ENCODE measurements at places on chromosomes 13 and 19.

GRCh38 chr19:13396250-13397080, 109.8 kb downstream of the CACNA1A start:
- DNase-seq, result no peak

- no peak for DNase-seq
Measured at GRCh38 chr13:92745258-92745657, 481.3 kb upstream of the GPC6 start.

GRCh38 chr19:52248241-52248640, 21.1 kb upstream of the ZNF766 start:
- peak; percentile 14 for DNase-seq

GRCh38 chr19:46979126-46980105, 40.2 kb upstream of the NPAS1 start:
- DNase-seq, result no peak

All from T-helper 17 cell (primary cell).